ENCODE measurements at places on chromosomes 3 and 15.

- DNase-seq = no peak
Observed at GRCh38 chr15:100168787-100169186, 173.0 kb downstream of the ADAMTS17 start.

DNA sequence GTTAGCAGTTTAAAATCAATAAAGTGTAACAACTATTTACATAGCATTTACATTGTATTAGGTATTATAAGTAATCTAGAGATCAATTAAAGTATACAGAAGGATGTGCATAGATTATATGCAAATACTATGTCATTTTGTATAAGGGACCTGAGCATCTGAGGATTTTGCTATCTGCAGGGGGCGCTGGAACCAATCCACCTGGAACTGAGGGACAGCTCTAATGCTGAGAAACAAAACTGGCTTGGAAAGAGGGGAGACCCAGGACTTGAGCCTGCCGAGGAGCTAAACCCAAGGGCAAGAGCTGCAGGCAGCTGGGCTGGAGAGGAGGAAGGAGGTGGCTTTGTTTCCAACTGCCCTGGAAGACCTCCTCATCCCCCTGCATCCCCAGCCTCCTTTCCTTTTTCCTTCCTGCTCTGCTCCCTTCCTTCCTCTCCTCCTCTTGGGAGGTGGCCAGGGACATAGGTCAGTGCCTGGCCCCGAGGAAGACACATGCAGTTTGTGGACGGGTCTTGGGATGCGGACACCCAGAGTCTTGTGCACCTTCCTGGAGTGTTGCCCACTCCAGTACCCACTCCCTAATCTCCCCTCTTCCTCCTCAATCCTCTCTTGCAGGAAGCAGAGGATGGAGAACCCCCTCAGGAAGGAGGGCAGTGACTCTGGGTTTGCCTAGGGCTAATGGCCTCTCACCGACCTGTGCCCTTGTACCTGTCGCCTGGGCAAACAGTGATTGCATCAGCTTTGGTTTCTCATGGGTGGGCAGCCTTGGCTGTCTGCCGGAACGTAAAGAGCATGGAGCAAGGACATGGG lies 825 bp upstream of the RTP3 start:
- DNase-seq = peak; percentile 83

- DNase-seq = no peak
Observed at GRCh38 chr3:156377266-156377665, 177.7 kb downstream of the SSR3 start.

DNA sequence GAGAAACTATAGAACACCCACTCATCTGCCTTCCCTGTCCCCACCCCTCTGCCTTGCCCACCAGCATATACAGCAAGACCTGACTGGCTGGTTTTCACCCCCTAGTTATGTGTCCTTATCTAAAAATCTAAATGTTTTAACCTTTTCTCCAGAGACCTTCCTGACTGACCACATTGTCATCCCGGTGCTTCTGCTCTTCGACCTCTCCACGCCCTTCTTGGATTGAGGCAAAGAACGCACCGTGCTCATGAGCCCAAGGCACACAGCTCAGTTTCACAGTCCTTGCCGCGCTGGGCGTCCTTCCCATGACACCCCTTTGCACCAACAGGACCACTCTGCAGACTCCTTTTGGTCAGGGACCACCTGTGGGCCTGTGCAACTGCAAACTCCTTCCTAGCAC lies 62.7 kb downstream of the B3GNT5 start:
- no peak for DNase-seq

GRCh38 chr3:196694941-196695848 lies 16.9 kb downstream of the CEP19 start:
- no peak for DNase-seq

DNA sequence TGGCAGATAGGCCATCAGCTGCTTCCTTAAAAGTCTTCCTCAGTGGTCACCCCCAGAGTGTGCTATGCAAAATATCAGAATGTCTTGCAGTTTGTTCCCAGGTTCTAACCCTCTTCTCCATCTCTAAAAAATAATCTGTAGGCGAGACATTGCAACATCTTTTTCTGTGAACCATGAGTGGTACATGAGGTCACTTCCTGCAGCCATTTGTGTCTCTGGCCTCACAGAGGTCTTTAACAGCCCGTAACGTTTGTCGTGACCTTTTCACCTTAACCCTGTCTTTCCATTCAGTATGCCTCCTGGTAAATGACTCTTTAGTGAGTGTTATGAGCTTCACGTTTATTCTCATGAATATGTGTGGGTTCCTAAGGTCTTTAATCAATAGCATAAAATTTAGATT lies 145.4 kb downstream of the KLHL25 start:
- no peak for DNase-seq

- no peak for DNase-seq
Observed at GRCh38 chr3:198088421-198088955, 128.5 kb downstream of the LMLN start.

DNA sequence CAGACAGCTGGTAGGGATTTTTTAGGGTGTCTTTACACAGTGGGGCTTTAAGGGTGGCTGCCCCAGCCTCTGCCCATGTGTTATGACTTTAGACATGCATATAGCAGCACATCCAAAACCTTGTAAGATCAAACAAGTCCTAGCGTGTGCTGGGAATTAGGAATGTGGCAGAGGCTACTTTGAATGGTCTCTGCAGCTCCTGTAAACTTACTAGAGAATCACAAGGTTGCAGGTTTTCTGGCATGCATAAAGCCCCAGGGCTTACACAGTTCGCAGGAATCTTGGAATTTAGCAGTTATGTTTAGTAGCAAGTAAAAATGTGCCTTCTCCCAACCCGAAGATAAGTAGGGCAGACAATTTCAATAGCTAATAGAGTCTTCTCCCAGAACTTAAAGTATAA lies 46.9 kb upstream of the COL6A6 start:
- DNase-seq = no peak

- no peak for DNase-seq
Observed at GRCh38 chr15:29942548-29942947, 120.3 kb upstream of the TJP1 start.

- DNase-seq = no peak
Observed at GRCh38 chr15:58431221-58432149, at the start of gene LIPC. LIPC (plus strand) TSS chr15:58431991; CDS start chr15:58432033, 42 bp downstream.

DNA sequence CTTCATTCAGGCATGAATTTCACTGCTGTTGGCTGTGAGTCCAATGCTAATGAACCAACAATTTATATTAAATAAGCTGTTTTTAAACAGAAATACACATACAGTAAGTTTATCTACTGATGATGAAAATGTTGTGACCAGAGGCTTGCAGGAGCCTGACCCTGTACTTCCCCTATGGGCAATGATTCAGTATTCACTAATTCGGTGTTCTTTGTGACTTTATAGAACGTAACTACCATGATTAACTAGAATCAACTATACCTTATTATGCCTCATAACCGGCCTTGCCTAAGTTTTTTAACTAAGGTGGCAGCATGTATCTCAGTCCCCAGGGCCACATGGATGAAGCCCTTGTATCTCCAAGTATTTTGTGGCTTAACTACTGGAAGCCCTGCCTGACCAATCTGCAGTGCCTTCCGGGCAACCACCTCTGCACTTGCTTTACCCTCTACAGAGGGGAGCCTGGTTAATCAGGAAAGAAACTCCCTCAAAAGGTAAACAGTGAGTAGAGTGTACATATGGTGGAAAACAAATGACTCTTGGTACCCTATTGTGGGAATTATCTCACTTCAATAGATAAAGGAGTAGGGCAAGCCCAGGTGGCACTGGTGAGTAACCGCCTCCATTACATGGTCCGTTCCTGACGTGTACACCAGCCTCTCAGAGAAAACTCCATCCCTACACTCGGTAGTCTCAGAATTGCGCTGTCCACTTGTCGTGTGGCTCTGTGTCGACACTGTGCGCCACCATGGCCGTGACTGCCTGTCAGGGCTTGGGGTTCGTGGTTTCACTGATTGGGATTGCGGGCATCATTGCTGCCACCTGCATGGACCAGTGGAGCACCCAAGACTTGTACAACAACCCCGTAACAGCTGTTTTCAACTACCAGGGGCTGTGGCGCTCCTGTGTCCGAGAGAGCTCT lies 11.6 kb upstream of the CLDN18 start:
- no peak for DNase-seq

DNA sequence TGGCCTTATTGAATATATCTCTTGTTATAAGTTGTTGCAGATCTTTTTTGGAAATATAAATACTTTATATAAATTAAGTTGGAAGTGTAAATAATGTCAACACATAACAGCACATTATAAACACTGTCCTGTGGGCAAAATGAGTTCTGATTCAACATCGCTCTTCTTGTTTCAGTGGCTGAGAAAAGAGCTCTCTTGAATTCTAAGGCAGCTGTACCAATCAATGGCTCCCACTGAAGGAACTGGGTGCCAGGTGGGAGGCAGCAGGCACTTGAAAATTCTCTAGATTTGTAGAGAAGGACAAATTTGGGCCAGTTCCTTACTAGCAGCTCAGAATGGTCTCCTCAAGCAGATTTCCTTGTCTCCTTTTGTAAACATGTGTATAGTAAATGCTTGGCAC lies 45.6 kb downstream of the CHST2 start:
- DNase-seq = no peak

- DNase-seq = no peak
Observed at GRCh38 chr3:189907803-189908202, 212.9 kb downstream of the P3H2 start.

- no peak for DNase-seq
Observed at GRCh38 chr3:58175437-58176184, 35.2 kb downstream of the DNASE1L3 start.

DNA sequence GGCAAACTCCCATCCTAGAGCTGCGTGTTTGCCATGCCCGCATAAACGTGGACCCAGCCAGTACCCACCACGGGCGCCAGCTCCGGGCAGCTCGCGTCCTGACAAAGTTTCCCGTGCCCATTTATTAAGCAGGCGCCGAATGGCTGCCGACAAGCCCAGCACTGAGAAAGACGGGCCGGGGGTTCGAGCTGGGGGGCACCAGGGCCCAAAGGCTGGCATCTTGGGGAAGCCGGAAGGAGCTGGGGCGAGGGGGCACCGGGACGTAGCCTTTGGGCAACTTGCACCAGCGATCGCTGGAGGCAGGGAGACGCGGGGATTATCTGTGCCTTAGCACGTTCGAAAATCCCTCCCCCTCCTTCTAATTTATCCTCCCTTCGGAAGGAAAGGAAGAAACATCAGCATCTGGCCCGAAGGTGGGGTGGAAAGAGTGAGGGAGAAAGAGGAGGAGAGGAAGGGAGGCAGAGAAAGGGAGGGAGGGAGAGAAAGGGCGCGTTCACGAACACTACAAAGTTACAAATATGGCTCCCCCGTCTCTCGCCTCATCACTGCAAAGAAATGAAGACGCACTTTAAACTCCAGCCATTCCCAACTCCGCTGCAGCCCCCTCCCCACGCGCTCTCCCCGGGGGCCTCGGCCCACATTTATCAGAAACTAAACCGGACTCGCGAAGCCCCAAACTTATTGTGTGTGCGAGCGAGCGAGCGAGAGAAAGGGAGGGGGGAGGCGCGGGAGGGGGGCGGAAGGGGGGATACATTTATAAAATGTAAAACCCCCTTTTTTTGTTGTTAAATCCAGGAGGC lies 1.0 kb downstream of the ANP32A start:
- peak; percentile 81 for DNase-seq

DNA sequence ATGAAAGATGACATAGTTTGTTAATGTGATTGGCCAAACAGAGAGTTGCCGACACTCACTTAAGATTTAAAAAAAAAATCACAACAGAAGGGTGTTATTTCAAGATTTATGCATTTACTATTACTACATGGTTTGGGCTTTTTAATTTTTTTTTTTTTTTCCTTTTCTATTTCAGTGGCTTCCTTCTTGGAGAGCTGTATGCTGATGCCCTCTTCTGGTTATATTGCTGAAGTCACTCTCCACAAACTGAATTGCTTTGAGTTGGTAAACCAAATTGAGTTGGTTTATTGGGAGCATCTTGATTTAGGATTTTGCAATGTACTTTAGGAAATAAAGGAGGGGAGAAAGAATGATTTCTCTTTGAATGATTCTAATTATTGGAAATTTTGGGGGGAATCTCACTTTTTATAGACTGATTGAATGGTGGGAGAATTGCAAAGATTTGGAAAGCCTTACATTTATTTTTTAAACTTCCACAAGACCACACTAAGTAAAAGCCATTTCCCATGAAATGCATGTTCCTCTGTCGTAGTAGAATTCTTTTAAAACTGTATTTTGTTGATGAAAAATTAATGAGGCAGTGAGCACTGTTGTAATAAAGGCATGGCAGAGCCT lies 186.6 kb upstream of the FEZF2 start:
- peak; percentile 60 for DNase-seq

GRCh38 chr3:16145176-16145575 lies 29.3 kb upstream of the GALNT15 start:
- DNase-seq = peak; percentile 28

DNA sequence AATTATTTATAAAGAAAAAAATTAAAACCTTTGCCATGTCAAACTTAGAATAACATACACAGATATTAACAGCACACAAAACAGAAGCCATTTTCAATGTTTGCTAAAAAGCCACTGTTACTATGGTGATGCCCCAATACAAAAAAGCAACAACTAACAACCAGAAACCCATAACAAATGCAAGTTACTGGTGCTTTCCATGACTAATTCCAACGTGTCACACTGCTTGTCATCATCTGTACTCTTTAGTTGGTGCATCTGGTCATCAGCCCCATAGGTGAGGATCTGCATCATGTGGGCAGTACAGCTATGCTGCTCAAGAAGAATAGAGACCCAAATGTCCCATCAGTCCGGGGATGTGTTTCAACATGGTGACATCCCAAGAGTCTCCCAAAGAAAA lies 52.8 kb downstream of the ATP8B4 start:
- DNase-seq = no peak

GRCh38 chr3:12897381-12898289 lies 56.3 kb upstream of the RPL32 start:
- no peak for DNase-seq

GRCh38 chr3:25573386-25574171 lies 91.1 kb downstream of the TOP2B start:
- no peak for DNase-seq

- no peak for DNase-seq
Observed at GRCh38 chr3:36409862-36410261, 29.6 kb downstream of the STAC start.

DNA sequence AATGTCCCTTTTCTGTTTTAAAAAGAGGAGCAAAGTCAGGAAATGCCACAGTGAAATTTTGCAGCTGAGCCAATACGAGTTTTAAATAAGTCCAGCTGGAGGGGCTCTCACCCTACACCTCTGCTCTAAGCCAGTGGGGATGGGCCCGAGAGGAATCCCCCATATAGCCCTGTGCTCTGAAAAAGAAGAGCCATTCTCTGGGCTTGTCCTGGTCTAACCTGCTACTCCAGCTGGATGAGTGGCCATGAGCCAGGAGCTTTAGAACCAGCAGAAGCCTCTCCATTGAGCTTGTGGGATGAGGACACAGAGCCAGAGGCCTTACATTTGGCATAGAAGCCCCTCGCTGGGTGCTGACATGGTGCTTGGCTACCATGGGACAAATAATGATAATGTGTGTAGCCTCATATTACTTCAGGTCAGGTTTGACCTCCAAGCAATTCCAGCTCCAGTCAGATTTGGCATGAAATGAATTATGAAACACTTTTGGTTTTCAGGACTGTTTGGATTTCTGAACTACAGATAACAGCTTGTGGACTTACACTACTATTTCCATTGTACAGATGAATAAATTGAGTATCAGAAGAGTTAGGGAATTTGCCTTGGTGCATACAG lies 172.4 kb downstream of the CHST2 start:
- DNase-seq = no peak

- DNase-seq = no peak
Observed at GRCh38 chr3:134291319-134292254, 40.9 kb upstream of the RYK start.

GRCh38 chr3:63768386-63768785 lies 50.7 kb upstream of the C3orf49 start:
- no peak for DNase-seq

GRCh38 chr3:168671091-168671490 lies 575.4 kb upstream of the GOLIM4 start:
- no peak for DNase-seq
